ENCODE measurements at places on chromosomes 3 and 15.

DNA sequence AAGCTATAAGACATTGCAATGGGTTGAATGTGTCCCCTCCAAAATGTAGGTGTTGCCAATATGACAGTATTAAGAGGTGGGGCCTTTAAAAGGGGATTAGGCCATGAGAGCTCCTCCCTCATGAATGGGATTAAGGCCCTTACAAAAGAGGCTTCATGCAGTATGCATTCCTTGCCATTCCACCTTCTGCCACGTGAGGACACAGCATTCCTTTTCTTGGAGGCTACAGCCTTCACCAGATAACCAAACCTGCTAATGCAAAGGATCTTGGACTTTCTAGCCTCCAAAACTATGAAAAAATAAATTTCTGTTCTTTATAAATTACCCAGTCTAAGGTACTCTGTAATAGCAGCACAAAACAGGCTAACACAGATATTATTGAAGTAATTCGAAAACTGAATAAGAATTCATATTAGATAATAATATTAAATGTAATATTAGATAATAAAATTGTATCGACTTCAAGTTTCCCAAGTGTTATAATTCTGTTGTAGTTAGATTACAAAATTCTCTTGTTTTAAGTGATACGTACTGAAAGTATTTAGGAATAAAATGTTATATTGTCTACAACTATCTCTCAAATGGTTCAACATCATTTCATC is 29.4 kb upstream of the ATP8B4 start:
- no peak for DNase-seq

GRCh38 chr15:101240358-101240757 is 11.5 kb downstream of the CHSY1 start:
- DNase-seq = no peak

GRCh38 chr15:60804551-60804950 is 325.6 kb upstream of the ICE2 start:
- DNase-seq = no peak

DNA sequence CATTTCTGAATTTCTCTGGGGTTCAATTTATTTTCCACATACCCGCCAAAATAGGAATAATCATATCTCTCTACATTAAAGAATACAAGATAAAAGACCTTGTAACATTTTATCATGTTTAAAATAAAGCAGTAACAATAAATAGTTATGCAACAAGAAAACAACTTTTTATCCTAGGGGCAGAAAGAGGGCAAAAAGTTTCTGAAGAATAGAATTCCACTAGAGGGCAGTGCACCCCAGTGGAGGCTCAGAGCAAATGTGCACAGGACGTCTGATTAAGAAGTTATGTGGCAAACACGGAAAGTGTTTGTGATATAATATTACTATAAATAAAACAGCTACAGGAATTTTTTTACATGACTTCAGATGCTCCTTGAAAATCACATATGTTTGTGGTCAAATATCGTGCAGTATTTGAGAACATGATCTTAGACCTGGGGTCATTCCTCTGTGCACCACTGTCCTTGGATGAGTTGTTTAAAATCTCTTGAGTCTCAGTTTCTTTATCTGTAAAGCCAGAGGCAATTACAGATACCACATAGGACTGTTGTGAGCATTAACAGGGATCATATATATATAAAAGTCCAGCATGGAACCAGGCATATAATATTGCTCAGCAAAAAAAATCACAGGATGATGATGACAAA is 13.2 kb upstream of the PIK3R4 start:
- no peak for DNase-seq

DNA sequence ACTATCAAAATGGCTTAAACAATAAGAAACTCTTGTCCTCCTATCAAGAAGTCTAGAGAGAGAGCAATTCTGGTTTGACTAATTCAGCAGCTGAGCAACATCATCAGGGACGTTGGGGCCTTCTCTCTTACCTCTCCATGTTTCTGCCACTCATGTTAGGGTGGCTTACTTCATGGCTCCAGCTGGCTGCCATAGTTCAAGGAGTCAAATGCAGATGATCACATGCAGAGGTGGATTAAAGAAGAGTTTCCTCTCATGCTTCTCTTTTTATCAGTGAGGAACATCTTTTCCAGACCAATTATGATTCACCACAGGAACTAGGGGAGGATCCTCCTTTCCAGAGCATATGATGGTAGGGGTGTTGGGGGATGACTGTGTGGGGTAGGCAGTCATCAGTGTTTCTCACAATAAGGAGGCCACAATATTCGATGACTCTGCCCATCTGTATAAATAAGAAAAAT is 45.5 kb downstream of the NEK11 start:
- no peak for DNase-seq

GRCh38 chr15:36334059-36334458 is 245.4 kb upstream of the CDIN1 start:
- no peak for DNase-seq

DNA sequence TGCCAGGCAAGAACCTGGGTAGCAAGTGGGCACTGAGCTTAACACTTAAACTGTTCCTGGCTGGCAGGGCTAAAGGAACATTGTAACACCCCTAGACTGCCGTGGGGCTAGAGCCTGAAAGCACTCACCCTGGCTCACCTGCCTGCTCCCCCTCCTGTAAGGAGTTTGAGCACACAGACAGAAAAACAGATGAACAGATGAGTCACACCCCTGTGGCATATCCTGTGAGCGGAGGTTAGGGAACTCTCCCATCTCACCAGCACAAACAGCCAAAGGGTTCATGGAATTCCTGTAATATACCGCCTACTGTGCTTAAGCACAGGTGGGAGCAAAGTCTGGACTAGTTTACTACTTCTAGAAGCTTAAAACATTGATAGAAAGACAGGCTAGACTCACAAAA is 300.1 kb downstream of the ROBO1 start:
- no peak for DNase-seq

- peak; percentile 59 for DNase-seq
Measured at GRCh38 chr15:41811432-41812195, 16.3 kb upstream of the JMJD7 start.

DNA sequence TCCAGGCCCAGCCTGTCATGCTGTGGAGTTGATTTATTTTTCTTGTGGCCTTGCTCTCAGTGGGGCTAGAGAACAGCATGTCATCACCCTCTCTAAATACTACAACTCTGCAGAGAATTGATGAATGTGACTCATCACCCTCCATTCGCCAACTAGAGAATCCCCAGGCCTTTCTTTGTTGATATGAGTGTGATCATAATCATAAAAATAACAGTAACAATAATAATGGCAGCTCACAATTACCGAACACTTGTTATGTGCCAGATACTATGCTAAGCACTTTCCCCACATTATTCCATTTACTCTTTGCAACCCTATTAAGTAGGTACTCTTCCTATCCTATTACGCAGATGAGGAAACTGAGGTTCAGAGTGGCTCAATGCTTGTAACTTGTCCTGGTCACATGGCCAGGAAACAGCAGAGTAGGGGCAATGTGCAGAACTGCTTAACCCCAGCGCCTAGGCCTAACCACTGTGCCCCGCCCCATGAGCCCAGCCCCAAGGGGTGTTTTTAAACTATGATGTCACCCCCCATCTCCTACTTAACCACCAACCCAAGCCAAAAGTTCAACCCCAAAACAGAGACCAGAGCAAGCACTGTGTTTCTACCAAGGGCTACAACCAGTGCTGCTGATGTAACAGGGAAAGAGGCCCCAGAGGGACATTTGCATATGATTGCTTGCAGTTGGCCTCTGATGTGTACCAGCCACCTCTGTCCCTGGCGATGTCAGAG is 104.5 kb downstream of the ADCY5 start:
- no peak for DNase-seq

DNA sequence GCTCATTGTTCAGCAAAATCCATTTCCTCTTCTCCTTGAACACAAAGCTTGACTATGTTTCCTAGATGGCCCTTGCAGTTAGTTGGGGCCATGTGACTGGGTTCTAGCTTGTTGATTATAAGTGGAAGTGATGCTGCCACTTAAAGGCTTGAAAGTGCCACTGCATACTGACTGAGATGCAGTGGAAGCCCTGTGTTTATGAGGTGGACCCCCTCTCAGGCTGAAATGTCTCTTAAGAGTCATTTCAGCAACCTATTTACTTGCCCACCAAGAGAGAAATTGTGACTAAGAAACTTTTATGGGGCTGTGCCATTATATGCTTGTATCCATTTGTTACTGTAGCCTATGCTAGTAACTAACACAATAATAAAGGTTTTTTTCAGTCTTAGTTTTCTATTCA is 8.4 kb upstream of the ANP32A start:
- no peak for DNase-seq

- no peak for DNase-seq
Measured at GRCh38 chr3:162586591-162586990, 1090.0 kb downstream of the OTOL1 start.

- no peak for DNase-seq
Measured at GRCh38 chr3:97967966-97968365, 4.3 kb downstream of the RIOX2 start.

- no peak for DNase-seq
Measured at GRCh38 chr15:97126553-97127233, 796.2 kb downstream of the NR2F2 start.

DNA sequence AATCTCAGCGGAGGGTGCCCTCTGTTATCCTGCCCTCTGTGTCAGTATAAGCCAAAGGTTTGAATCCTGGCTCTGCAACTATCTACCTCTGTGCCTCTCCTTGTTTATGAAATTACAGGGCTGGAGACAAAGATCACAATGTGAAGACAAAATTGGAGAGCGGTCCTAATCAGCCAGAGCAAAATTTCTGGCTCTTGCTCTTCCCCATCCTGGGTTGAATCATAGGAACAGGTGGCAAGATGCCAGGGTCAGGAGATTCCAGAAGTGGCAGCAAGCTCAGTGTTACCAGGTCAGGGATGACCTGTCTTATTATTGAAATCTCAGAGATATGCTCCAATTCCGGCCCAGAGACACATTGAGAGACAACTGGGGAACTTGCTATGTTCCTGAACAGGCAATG is 2.3 kb upstream of the CCR2 start:
- DNase-seq = no peak

DNA sequence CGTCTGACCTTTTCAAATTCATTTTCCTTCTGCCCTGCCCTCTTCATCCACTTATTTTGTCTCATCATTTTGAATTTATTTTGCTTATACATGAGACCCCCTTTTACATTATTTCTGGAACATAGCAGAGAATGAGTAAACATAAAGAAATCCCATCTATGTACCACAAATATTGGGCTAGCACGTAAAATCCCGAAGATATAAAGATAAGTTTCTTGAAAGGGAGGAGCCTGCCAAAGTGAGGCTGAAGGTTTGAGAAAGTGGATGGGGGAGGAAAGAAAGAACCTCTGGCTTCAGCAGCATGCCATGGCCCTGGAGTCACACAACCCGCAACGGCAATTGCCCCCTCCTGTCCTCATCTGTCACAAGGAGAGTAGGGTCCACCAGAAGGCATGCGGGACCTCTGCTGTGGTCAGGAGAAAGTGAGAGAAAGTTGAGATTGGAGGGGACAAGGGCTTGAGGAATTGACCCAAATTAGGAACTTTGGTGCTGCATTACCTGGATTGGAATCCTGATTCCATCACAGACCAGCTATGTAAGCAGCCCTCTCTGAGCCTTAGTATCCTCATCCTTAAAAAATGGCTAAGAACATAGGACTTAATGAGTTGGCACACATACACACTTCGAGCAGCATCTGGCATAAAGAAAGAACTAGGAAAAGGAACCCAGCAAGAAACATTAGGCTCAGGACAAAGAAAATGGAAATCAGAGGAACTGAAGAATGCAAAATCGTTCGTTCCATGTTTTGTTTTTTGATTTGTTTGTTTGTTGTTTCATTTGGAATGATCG is 53.7 kb upstream of the GYG1 start:
- DNase-seq = no peak

DNA sequence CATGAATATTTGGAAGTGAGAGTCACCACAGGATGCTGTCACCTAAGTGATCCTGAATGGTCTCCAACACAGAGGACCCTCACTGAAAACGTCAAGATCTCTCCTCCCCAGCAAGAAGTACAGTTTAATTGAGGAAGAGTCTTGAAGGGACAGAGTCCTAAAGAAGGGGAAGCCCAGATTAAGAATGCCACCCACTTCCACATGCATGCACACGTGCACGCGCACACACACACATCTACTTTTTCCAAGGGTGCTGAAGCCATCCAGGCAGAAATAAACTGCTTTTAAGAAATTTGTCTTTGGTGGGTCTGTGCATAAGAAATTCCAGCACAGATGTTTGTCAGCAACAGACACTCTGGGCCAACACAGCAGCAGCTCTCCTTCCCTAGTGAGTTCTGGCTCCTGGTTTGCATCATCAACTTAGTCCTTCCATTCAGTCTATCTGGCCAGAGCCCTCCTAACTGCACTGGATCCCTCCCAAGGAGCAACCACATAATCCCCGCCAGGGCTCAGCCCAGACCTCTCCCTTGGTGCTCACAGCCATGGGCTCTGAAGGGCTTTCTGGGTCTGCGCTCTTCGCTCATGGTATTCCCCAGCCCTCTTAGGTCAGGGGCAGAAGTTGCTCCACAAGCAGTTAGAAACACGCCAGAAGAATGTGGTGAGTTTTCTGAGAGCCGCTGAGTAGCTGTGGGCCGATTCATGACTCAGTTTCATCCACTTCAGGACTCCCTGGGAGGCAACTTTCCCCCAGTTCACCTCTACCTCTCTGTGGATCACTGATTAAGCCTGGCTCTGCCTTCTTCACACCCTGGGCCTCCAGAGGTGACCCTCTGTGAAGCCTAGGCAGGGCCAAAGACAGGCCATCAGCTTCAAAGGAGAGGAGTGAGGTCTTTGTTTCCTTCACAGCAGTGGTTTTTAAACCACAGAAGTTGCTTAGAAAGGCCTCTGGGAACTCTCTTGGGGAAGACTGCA is 132.6 kb upstream of the LIPC start:
- no peak for DNase-seq

DNA sequence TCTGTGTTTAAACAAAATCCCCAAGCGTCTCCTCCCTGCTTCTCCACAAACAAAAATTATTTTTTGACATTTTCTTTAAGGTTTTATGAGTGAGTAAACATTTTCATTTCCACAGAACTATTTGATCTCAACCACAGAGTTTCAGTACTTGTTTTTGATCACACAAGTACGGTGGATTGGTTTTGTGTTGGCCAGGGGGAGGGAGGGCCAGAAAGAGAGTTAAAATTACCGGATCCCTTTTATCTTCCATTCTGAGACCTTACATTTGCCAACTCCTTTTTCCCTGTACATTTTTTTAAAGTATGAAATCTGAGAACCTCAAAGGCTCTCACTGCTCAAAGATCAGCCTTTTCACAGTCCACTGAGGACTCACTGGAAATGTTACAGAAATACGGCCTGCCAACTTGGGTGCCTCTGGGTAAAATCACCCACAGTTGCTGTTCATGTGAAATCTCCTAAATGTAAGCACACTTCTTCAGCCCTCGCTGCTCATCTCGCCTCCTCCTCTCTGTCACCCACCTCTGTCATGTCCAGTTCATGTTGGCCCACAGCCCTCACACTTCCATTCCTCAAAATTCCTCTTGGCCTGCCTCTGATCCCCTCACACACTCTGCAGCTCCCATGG is 1.7 kb downstream of the HOMER2 start:
- DNase-seq = no peak

- DNase-seq = no peak
Measured at GRCh38 chr15:70023769-70024491, 73.8 kb downstream of the TLE3 start.

DNA sequence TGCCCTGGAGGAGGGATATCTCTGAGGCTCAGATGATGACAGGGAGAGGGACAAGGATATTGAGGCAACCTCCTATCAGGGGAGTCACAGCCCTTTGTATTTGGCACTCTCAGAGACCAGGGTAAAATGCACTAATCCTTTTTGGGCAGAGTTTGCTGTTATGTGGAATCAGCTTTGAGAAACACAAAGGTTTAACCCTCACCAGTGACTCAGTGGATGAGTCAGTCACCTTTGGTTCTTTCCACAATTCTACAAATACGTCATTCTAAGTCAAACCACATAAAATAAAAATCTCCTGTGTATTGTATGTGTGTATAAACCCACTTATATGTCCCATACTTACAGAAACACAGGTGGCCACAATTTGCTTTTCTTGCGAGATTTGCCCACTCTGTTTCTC is 5.1 kb downstream of the LSAMP start:
- no peak for DNase-seq
